Left kidney (tissue), 8 donors: ENCODE measurements at places on chromosomes 16 and 17. TPM values are rescaled to one million over a fixed set of nuclear protein-coding genes. Genes with fewer than 3 reads are reported as not detected.
A peak's percentile ranks its signal among the peaks of the same experiment; 100 is the strongest.

The NXPH3 gene
- 0.76 TPM for polyA plus RNA-seq

The CES4A gene
- 12.4 TPM for polyA plus RNA-seq

The ABCC11 gene
- 0.20 TPM for polyA plus RNA-seq

The ITGB4 gene
- 9.6 TPM for polyA plus RNA-seq

The PRPSAP2 gene
- 62.3 TPM for polyA plus RNA-seq

The FBXL19 gene
- 16.9 TPM for polyA plus RNA-seq

The PIGS gene
- polyA plus RNA-seq, result 101 TPM

The MAF gene
- 53.7 TPM for polyA plus RNA-seq

- peak; percentile 95 for DNase-seq
These were observed 10.3 kb upstream of the MSL1 start for GRCh38 chr17:40111221-40112128.

- no peak for DNase-seq
These were observed 17.2 kb downstream of the PLCD3 start for GRCh38 chr17:45115015-45115625.

GRCh38 chr17:56125830-56126819 lies 27.1 kb upstream of the ANKFN1 start:
- DNase-seq, result no peak

GRCh38 chr17:6471531-6472465 lies 27.5 kb downstream of the PIMREG start:
- no peak for DNase-seq

GRCh38 chr17:70865993-70866804 lies 696.9 kb downstream of the KCNJ2 start:
- no peak for DNase-seq

GRCh38 chr17:61331178-61331577 lies 68.5 kb upstream of the TBX2 start:
- no peak for DNase-seq

- peak; percentile 60 for DNase-seq
These were observed 91.4 kb upstream of the SALL1 start for GRCh38 chr16:51242296-51242994.

- DNase-seq, result no peak
These were observed 38.1 kb downstream of the ANKRD11 start for GRCh38 chr16:89452241-89452640.

DNA sequence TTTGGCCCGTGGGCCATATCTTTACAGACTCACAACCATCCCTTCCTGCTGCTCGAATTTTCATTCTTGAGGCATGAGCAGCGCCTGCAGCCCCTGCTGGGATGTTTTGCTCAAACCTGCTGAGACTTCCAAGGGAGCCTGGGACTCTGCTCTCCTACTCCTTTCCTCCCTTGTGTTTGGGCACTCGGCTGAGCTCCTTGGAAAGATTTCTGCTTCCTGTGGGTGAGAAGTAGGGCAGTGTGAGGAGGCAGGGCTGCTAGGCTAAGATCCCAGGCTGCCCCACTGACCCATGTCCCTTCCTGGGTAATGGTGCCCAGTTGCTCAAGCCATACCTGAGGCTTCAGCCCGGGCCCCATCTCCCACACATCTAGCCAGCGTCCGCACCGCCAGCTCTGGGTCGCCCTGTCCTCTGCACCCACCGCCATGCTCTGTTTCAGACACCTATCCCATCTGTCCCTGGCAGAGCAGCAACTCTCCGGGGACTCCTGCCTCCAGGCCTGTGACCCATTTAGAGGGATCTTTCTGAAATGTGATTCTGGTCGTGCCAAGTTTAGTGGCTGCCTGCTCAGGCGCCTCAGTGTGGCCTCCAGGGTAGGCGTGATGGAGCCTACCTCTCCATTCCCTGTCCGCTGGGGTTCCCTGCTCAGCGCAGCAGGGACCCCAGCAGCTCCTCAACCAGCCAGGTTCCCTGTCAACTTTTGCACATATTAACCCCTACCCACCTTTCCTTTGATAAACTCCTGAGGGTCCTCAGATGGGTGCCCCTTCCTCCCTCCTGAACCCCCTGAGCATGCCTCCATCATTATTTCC lies 190.1 kb downstream of the CCDC182 start:
- no peak for DNase-seq

GRCh38 chr16:86587487-86587886 lies 9.1 kb downstream of the FOXL1 start:
- DNase-seq, result no peak

GRCh38 chr16:89065458-89065822 lies 28.2 kb upstream of the ACSF3 start:
- no peak for DNase-seq

DNA sequence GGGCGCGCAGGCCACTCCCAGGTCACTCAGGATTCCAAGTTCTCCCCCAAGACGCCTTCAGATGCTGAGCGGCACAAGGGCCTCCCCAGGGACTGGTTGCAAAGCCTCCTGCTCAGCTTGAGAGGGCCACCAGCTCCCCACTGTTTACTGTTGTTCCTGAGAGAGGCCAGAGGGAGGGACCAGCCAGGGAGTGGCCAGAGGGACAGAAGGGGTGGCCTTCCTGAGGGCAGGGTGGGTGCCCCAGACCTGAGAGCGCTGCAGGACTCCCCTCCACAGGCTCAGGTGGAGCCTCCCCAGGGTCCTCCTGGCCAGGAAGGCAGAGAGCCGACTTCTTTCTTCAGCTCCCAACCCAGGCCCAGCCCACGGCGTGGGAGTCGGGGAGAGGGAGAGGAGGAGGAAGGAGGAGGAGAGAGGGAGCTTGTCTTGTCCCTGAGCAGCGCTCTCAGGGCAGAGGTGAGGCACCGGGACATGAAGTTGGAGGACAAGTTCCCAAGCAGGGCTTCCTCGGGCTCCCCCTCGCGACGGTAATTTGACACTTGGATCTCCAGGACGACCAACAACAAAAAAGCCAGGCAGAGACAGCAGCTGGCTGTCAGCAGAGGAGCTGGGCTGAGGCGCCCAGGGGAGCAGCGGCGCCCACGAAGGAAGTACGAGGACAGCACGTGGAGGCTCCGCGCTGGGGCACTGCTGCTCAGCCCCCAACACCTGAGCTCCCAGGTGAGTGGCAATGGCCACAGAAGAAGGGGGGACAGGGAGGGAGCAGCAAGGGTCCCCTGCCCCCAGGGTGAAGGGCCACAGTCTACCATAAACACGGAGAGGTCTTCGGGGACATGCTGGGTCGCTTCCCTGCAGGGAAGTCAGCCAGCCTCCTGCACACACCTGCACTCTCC lies 497 bp downstream of the SMIM5 start:
- peak; percentile 98 for DNase-seq

DNA sequence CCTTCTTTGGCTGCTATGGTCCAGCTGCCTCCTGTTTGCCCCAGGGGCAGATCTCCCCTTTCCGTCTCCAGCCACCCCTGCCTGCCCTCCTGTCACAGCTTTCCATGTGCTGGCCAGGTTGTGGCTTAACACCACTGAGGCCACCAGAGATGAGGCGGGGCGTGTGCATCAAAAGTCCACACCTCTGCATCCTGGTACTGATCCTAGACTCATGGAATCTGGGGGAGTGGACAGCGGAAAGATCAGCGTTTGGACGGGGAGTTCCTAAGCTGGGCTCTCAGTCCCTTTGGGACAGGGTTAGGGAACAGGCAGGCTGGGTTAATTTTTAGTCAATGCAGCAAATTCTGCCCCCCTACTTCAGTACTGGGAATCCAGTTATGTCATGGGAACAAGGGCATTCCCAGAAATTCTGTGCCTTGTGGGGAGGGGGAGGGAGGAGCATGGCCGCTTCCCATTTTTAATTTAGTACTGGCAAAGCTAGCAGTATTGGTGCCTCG lies 3.9 kb downstream of the IGFBP4 start:
- DNase-seq, result no peak

- DNase-seq, result no peak
These were observed 5.0 kb upstream of the MYL4 start for GRCh38 chr17:47203984-47204721.

DNA sequence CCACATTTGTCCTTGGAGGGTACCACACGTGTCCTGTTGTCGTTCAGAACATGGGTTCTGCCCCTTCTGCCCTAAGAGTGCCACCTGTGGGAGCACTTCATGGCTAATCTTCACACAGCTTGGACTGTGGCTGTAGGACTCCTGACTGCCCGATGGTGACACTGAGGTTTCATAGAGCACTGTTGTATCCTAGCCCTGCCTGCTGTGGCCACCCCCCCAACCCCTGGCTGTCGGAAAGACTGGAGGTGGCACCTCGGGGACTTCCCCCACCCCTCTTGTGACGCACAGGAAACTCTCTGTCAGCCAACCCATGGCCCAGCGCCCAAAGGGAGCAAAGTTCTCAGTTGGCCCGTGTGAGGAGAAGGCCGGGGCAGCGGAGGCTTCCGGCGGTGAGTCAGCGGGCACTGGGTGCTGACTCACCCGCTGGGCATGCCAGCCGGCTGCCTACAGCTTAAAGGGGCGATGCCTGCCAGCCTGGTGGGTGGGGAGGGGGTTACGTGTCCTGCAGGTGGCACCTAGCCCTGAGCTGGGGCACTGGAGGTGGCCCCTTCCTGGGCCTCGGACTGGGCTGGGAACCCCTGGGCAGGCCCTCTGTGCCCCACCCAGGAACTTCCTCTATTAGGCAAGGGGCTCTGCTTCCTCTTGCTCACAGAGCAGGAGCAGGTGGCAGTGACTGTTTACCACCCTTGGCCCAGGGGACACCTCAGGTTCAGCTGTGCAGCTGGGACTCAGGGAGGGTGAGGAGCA lies 3.4 kb downstream of the MAP2K3 start:
- DNase-seq, result no peak

DNA sequence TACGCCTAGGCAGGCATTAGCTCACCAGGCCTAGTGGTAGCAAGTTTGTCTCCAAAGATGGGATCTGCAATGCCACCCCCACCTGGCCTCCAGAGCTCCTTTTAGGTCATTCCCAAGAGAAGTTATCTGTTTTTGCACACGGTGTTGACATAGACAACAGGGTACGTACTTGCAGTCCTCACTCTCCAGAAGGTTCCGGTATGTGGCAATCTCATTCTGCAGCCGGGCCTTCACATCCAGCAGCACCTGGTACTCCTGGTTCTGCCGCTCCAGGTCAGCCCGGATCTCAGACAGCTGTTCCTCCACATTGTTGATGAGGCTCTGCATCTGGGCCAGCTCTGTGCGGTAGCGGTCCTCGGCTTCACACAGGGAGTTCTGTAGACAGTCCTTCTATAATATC lies 9.8 kb upstream of the KRT31 start:
- no peak for DNase-seq

GRCh38 chr17:35243561-35244340 lies 879 bp downstream of the SLFN5 start:
- no peak for DNase-seq

DNA sequence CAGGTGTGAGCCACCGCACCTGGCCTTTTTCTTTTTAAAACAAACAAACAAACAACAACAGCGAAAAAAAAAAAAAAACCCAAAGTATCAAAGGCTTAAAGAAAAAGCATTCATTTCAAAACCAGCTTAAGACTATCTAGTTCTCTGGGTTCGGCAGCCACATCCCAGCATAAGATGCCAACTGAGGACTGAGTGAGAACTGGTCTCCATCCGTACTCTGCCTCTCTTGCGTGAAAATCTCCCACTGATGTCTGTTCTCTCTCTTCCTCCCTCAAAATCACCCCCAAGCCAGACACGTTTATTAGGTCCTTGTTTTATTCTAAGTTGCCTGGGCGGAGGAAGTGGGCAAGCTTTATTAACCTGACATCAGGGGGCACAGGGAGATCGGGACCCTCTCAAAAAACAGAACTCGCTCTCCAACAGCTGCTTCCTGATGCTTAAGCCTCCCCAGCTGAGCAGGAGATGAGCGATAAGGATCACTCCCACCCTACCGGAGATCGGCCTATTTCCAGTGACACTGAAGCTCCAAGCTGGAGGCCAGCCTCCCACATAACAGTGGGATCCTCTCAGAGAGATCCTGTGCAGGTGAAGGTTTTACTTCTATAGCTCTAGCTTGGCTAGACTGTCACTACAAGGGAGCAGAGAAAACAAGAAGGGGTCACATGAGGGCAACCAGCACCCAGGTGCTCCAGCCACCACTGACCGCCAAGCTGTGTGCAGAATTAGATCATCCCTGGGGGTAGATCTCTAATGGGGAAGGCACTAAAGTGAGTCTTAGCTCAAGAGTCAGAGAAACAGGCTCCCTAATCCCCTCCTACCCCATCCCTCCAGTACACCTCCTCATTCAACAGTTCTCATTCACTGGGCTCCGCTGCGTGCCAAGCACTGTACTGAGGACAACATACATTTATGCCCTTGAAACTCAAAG lies 13.6 kb downstream of the CDC42EP4 start:
- no peak for DNase-seq

DNA sequence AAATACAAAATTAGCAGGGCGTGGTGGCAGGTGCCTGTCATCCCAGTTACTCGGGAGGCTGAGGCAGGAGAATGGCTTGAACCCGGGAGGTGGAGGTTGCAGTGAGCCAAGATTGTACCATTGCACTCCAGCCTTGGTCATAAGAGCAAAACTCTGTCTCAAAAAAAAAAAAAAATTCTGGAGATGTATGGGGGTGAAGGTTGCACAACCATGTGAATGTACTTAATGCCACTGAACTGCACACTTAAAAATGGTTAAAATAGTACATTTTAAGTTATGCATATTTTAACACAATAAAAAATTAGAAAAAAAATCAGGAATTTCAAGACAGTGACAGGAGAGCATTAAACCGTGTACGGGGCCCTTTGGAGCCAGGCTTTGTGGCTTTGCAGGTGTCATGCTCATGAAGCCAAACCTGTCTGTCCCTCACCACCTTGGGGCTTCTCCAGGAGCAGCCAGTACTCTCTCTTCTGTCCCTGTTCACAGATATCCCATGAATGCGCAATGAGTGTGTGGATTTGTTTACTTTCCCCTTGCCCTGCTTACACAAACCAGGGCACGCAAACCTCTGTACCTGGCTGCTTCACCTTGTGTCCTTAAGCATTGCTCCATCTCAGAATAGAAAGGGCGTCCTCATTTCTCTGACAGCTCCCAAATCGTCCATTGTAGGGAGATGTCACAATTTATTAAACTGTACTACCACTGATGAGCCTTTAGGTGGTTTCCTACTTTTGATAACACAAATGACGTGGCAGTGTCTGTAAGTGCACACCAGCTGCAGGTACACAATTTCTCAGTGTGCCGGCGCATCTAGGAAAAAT lies 58.2 kb upstream of the CBX4 start:
- no peak for DNase-seq

DNA sequence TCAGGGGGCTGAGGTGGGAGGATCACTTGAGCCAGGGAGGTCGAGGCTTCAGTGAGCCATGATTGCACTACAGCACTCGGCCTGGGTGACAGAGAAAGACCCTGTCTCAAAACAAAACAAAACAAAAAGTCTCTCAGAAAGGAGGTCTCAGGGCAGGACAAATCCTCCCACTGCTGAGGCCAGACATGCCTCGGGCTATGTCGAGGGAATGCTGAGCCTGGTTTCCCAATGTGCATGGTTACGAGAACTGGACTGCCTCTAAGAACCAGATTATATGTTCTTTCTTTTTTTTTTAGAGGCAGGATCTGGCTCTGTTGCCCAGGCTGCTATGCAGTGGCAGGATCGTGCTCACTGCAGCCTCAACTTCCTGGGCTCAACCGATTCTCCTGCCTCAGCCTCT lies 27.6 kb downstream of the TRAP1 start:
- DNase-seq, result no peak
